NCI-H510A (cell line): ENCODE measurements at places on chromosomes 2 and 18.

DNA sequence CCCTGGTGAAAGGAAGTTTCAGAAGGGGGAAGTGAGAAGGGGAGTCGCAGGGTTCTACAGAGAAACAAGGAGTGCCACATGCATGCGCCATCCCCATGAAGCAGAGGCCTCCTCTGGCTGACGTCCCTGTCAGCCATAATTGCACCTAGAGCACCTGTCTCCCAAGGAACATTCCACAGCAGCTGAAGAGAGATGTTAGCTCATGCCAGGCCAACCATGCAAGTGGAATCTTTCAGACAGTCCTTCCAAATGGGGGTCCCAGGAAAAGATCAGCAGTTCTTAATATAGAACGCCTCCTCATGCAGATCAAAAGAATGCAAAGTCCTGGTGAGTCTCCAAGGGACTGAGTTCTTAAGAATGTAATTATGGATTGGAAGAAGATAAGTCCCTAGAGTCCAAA is 29.6 kb downstream of the MRO start:
- no peak for DNase-seq

GRCh38 chr2:24613154-24613814 is 122.2 kb downstream of the NCOA1 start:
- DNase-seq = peak; percentile 57

GRCh38 chr2:47697000-47697601 is 85.8 kb upstream of the MSH6 start:
- no peak for DNase-seq

DNA sequence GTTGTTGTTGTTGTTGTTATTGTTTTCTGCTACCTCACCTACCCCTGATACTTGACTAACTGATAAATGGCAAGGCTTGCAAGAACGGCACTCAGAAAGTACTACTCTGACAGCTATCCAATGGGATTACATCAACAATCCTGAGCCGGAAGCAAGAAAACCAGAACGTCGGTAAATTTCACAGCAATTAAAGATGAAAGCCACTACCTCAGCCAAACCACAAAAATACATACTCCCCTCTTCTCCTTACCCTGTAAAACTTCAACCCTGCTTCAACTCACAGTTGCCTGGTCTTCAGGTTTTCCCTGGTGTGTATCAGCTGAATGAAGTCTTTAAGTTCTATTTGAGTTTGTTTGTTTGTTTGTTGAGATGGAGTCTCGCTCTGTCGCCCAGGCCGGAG is 293.7 kb upstream of the RND3 start:
- no peak for DNase-seq

GRCh38 chr2:101617188-101617587 is 80.3 kb upstream of the MAP4K4 start:
- no peak for DNase-seq

DNA sequence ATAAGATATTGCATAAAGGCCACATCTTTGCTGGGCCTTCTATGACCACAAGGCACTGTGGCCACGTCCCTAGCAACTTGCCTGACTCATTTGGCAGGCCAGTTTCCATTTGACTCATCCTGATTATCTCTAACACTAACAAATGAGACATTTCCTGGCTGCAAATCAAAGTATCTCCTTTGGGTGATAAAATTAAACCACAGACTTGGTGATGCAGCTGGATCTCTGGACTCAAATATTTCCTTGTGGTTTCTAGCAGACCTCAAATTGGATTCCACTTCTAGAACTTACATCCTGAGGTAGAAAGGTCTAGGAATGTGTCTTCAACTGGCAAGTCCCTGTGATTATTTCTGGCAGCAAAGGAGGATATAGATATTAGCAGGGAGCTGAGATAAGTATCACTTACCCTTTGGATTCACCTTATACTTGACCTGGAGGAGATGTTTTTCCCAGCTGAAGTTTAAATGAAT is 167.9 kb upstream of the NXPH2 start:
- DNase-seq = no peak

- no peak for DNase-seq
Observed at GRCh38 chr2:78634425-78634824, 391.1 kb upstream of the REG3G start.

DNA sequence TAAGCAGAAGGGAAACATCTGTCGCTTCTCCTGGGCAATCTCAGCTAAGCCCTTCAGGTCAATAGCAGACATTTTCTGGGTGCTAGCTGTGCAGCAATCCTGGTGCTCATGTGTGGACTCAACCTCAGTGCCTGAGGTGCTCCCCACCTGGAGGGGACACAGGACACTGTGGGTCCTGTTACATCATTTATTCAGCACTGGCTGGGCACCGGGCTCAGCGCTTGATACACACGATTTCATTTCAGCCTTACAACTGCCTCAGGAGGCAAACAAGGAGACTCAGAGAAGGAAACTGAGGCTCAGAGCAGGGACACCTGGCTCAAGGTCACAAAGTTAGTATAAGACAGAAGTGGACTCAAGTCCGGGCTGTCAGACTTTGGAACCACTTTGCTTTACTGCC is 46.7 kb downstream of the MARCO start:
- no peak for DNase-seq

DNA sequence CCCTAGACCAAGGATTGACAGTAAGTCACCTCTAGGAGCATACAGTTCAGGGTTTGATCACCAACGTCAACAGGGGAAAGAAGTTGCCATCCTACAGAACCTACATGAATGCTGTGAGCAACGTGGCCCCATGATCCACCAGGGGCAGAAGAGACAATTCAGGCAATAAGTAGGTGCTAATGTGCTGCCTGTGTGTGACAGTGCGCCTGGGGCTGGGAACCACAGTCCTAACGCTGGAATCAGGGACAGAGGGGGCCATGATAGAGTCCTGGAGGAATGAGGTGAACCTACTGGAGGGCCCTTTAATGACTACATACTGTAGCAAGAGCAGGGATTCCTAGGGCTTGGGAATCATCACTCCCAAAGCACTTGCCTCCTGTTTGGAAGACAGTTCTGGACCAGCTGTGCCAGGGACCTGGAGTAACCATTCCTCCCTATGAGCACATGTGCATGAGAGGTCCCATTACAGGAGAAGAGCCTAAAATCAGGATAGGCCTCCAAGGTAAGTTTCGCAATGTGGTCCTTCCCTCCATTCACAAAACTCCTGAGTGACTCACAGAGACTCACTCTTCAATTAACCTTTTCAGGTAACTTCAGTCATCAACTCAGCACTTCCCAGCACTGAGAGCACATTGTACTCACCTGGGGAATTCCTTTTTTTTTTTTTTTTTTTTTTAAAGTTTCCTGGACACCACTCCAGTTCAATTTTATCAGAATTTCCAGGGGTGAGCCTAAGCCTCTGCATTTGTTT is 214.0 kb downstream of the TMEM163 start:
- no peak for DNase-seq

- DNase-seq = no peak
Observed at GRCh38 chr18:24548583-24548982, 88.1 kb downstream of the HRH4 start.

GRCh38 chr18:25077038-25077943 is 274.7 kb downstream of the ZNF521 start:
- DNase-seq = no peak

DNA sequence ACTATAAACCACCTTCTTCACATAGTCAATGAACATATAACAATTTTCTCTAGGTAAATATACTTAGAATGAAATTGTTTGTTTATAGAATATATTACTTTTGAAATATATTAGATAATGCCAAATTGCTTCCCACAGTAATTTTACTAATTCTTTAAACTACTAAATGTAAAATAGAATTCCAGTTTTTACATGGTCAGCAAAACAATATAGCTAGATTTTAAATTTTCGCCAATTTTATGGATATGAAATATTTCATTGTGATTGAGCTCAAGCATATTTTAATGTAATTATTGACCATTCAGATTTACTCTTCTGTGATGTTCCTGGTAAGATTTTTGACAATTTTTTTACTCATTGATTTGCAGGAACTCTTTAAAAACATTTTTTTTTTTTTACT is 444.6 kb downstream of the PARD3B start:
- DNase-seq = no peak

GRCh38 chr2:137677466-137677865 is 286.8 kb upstream of the HNMT start:
- no peak for DNase-seq

- no peak for DNase-seq
Observed at GRCh38 chr2:42925742-42926433, 133.5 kb upstream of the HAAO start.

DNA sequence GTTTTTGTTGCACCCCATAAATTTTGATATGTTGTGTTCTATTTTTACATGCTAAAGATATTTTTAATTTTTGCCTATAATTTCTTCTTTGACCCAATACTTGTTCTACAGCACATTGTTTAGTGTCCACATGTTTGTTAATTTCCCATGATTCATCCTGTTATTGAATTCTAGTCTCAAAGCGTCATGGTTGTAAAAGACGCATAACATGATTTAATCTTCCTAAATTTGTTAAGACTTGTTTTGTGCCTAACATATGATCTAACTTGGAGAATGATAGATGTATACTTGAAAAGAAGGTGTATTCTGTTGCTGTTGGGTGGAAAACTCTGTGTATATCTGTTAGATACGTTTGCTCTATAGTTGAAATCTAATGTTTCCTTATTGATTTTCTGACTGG is 27.1 kb upstream of the SULT1C3 start:
- DNase-seq = no peak

- DNase-seq = no peak
Observed at GRCh38 chr2:72864500-72864899, 22.7 kb upstream of the SPR start.

- DNase-seq = no peak
Observed at GRCh38 chr2:212970132-212970531, 181.3 kb downstream of the IKZF2 start.

GRCh38 chr18:69999656-70000055 is 52.0 kb upstream of the CD226 start:
- no peak for DNase-seq

DNA sequence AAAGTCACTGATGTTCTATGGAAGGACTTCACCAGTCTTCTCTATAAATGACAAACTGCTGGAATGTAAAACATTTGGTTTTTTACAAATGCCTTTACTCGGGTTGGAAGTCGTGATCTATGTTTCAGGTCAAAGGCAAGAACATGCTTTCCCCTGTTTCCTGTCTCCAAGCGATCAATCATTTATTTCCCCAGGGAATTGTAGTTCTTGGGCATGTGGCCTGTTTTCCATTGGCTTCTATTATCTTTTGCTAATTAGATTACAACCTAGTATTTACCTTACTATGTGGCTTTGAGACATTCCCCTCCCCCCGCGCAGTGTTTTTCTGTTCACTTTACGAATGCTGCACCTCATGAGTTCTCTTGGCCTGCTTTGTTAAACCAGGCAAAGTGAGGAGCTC is 684.2 kb downstream of the EPHA4 start:
- DNase-seq = no peak

- no peak for DNase-seq
Observed at GRCh38 chr2:10159086-10159485, 36.5 kb downstream of the RRM2 start.

- no peak for DNase-seq
Observed at GRCh38 chr2:156837635-156838370, 401.6 kb downstream of the GPD2 start.

GRCh38 chr2:119062179-119062578 is 96.4 kb downstream of the C1QL2 start:
- DNase-seq = no peak

DNA sequence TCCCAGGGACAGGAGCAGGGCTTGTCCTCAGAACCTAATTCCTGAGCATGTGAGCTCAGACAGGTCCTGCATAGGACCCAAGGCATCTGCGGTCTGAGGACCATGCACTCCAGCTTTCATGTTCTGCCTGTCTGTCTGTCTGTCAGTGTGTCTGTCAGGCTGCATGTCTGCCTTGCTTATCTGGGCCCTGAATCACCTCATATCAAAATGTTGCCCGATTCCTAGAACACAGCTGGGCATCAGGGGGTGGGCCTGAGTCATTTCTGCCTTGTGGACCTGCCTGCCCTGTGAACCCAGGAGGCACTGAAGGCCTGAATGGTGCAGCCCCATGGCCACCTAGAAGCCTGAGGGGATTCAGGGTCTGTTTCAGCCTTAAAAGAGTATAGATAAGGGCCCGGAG is 22.1 kb downstream of the INHBB start:
- DNase-seq = no peak

- DNase-seq = no peak
Observed at GRCh38 chr2:70808983-70809958, 11.1 kb downstream of the CLEC4F start.

DNA sequence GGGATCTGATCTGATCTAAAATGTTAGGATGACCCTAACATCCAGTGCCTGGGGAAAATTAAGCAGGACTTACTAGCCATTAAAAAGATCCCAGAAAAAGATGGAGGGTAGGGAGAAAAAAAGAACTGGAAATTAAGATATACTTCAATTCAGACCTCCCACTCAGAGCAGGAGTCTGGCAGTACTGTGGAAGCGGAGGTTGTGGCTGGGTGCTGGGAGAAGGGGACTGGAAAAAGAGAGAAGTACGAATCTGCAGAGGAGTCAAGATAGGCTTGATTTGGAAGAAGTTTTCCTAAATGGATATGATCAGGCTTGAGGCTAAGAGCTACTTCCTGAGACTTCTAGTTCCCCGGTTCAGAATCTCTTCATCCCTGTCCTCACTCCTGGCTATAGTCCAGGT is 33.5 kb upstream of the IHH start:
- DNase-seq = no peak

DNA sequence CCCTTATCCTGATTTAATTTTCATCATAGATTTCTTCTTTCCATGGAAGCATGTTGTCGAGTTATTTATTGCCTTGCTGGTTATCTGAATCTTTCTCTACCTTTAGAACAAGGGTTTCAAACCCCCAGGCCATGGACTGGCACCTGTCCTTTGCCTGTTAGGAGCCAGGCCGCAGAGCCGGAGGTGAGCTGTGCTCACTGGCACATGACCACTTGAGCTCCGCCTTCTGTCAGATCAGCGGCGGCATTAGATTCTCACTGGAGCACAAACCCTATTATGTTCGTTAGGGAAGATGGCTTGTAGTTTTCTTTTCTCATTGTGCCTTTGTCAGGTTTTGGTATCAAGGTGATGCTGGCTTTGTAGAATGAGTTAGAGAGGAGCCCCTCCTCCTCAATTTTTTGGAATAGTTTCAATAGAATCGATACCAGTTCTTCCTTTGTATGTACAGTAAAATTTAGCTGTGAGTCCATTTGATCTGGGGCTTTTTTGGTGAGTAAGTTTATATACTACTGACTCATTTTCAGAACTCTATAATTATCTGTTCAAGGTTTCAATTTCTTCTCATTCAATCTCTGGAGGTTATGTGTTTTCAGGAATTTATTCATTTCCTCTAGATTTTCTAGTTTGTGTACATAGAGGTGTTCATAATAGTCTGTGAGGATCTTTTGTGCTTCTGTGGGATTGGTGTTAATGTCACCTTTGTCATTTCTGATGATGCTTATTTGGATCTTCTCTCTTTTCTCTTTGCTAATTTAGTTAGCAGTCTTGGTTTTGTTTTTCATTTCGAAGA is 668.0 kb upstream of the FAM98A start:
- no peak for DNase-seq
